ENCODE measurements at places on chromosomes 1 and 21.

GRCh38 chr21:14545906-14546480, at the start of gene SAMSN1:
SAMSN1 (minus strand) TSS chr21:14546315; CDS start chr21:14546261, 54 bp downstream.
- DNase-seq: no peak

- no peak for DNase-seq
These were observed 395.4 kb downstream of the MATN1 start for GRCh38 chr1:30328100-30328370.

DNA sequence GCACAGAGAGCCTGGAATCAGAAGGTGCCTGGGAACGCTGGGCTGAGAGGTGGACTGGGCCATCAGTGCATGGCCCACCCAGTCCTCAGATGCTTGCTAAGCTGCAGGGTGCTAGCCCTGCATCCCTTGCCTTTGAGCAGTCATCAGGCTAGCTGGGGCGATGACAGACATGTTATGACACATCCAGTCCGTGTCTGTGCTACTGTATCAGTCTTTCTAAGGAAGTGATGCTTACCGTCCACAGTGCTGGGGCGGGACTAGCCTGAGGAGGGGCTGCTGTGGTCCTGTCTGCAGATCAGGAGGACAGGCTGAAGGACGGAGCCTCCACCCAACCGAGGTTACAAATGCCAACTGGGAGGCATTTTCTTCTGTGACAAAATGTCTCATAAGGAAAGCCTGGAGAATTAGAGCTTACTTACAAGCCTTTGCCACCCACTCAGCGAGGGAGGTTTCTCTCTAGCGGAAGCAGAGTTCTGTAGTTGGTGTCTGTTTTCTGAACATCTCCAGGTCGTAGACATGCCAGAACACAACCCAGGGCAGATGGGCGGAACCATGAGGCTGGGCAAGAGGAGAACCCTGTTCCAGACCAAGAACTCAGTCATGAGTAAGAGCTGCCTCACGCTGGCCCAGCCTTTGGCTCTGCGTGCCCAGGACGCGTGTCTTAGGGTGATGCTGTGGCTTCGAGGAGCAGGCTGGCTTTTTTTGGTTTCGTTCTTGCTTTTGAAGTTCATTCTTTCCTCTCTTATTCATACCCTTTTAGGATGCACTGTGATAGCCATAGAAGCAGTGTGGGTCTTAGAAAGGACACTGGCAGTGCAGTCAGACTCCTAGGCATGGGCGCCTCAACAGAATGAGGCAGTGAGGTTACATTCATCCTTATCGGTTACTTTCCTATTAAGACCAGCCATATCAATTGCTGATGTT, 14.3 kb downstream of the SLFNL1 start:
- no peak for DNase-seq

DNA sequence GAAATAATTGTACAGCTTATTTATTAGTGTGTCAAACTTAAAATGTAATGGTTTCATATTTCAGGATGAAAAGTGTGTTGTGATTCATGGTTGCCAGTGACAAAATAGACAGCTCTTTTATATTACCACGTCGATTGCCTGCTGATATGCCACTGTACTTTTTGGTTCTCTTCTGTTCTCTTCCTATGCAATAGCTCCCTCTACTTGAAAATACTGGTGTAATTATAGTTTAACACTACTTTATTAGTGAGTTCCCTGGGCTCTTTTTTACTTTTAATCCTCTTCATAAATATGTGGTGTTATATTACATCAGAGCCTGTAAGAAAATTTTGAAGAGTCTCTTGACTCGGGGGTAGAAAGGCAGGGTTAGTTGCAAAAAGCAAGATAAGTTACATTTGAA, 111.3 kb downstream of the PATJ start:
- no peak for DNase-seq

- no peak for DNase-seq
These were observed 18.3 kb upstream of the LRP8 start for GRCh38 chr1:53345996-53346813.

GRCh38 chr1:13725714-13726175, 25.8 kb downstream of the PRDM2 start:
- DNase-seq: no peak

DNA sequence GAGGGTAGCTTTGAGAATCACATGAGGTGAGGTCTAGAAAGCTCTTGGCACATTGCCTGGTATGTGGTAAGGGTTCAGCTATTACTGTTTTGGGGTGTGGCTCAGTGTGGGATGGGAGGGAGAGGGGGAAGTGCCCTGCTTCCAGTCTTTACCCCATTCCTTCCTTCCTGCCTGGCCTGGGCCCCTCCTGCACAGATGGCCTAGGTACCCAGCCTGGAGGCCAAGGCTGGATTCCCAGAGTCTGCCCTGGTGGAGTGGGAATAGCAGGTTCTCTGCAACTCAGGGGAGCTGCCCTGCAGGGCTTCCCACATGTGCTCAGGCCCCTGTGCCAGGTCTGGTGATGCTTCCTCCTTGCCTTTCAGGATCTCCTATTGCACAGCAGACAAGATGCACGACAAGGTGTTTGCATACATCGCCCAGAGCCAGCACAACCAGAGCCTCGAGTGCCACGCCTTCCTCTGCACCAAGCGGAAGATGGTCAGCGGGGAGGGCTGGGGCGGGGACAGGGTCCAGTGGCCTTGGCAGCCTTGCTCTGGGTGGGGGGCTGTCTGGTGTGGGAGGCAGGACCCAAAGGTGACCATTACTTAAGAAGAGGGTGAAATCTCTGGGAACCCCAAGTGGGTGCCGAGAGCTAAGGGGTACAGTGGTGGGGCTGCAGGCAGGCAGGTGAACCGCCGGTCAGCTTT, 13.5 kb downstream of the LDLRAP1 start:
- no peak for DNase-seq

Measured in stimulated activated CD8-positive, alpha-beta memory T cell treated with anti-CD3 and anti-CD28 coated beads, Interleukin-15, amount 100 ng/mL, for 4 hours (primary cell).